Stimulated activated CD8-positive, alpha-beta memory T cell treated with anti-CD3 and anti-CD28 coated beads, Interleukin-15, amount 100 ng/mL, for 4 hours (primary cell): ENCODE measurements at places on chromosomes 16 and 17.
A peak's percentile ranks its signal among the peaks of the same experiment; 100 is the strongest.

DNA sequence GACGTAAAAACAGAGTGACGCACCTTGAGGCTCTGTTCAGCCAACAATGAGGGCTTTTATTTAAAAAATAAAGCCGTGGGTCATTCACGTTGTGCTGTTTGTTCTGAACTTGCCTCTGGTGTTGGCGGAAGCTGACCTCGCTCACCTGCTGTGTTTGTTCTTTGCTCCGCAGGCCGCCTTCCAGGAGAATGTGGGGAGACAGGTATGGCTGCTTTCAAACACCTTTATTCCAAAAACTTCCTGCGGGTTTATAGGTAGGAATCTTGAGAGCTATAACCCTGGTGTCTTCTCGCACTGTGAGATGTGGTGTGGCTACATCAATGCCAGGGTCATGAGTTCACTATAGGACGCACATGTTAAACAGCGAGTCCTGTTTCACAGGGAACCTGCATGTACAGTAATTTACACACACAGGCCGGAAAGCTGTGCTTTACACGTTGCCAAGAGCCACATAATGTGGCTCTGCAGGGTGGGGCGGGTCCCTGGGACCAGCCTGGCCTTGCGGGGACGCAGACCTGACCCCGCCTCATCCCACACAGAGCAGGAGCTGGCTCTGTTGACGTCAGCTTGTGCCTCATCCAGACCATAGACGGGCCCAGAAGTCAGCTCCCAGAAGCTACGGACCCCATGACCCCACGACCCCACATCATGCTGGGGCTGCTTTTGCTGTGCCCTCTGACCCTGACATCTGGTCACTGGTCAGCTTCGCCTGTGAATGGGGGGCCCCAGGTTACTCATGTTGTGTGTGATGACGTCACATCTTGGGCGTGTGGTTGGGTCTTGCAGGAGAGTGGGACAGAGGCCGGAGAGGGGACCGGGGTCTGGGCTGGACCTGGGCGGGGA is 49.9 kb upstream of the ZNF750 start:
- DNase-seq: no peak

DNA sequence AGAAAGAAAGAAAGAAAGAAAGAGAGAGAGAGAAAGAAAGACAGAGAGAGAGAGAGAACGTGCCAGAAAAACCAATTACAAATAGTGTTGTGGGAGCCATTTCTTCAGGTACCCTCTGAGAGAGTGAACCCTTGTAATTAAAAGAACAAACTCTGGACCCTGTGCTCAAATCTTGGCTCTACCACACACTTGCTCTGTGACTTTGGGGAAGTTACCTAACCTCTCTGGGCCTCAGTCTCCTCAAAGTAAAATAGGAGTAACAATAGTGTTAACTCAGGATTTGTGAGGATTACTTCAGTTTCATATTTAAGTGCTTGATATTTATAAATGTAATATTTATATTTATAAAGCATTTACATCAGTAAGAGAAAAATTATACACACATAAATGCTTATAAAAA is 139.8 kb downstream of the GSG1L start:
- no peak for DNase-seq

GRCh38 chr17:31596382-31597323 is 205.2 kb downstream of the RAB11FIP4 start:
- DNase-seq: no peak

DNA sequence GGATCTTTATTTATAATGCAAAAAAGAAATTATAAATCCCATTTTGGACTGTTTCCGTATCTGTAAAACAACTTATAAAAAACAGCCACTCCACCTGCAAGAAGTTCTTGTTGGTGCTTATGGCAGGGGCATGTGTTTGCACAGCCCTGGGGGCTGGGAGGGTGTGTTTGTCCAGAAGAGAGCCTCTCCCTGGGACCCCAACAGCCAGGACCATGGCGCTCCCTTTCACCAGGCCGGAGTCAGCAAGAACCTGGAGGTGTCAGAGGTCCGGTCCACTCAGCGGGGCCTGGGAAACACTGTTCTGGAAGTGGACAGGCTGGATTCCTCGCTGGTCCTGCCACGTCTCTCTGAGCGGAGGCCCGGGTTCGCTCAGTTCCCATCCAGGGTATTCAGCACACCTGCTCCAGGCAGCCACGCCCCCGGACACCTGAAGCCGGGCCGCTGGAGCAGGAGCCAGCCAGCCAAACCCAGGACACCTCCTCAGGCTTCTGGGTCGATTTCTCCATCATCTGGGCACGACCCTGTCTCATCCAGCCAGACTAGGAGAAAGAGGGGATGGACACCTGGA is 18.9 kb upstream of the GINS2 start:
- DNase-seq: no peak

DNA sequence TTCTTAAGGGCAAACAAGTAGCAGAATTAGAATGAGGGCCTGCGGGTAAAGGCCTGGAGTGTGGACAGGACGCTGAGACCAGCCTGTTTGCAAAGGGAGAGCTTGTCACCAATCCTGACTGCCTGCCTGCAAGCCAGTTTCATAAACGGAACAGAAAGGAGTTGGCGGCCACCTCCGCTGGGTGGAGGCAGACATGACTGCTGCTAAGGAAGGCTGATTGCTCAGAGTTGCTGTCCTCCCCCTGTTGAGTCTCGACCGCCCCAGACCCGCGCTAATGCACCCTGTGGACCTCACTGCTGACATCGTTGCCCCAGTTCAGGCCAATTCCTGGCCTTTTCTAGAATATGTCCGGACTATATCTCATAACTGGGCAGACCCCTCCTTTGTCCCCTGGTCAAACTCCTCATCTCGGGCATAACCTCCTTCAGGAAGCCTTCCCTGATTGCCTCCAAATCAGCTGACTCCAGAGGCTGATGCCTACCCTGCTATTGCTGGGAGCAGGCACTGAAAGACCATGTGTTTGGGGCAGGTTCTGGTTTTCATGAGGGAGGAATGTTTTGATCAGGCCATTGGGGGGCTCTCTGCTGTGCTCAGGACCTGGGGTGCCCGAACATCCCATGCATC is 153.0 kb upstream of the CIBAR2 start:
- no peak for DNase-seq

- no peak for DNase-seq
Observed at GRCh38 chr17:8041979-8042378, 3.1 kb downstream of the ALOX15B start.

DNA sequence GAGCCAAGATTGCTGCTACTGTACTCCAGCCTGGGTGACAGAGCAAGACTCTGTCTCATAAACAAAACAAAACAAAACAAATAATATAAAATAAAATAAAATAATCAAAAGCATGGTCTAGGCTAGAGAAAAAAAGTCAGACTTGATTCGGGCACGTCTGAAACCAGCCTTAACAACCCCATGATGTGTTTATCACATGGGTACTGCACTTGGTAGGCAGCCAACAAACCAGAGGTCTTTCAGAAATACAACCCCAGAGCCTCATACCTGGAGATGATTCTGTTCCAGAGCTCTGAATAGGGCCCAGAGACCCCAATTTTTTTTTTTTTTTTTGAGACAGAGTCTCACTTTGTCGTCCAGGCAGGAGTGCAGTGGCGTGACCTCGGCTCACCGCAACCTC is 9.6 kb upstream of the HAPSTR1 start:
- no peak for DNase-seq

DNA sequence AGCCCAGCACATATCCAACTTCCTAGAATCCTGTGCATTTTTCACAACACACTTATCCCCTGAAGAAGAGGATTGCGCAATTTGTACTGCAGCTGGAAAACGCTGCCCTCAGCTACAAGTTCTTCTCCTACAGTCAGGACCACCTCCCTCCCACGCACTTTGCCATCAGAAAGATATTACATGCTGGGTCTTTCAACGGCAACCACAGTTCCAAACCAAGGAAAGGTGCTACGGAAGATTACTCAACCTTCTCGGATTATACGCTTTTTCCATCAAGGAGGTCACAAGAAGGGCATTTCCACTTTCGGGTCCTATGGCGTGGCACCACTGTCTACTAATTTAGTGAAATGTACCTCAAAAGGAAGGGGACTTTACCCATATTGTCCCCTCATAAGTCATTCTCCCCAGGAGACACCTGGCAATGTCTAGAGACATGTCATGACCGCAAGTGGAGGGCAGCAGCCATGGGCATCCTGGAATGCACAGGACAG is 35.2 kb downstream of the USP7 start:
- peak; percentile 5 for DNase-seq

GRCh38 chr16:14196011-14196410 is 124.9 kb downstream of the MRTFB start:
- DNase-seq: no peak

DNA sequence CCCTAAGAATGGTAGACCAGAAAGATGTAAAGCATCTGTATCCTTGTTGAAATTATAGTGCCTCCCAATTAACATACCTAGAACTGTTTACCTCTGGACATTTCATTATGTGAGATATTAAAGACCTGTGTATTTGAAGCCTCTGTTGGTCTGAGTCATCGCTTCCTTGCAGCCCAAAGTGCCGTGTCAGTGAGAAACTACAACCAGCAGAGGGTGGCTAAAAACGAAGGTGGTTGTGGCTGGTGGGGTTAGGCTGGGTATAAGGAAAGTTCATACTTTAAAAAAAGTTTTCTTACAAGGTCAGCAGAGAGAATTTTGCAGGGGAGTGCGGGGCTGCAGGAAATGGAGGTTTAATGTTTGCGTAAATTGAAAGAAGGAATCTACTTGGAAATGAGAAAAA is 290.7 kb downstream of the TMEM114 start:
- no peak for DNase-seq

DNA sequence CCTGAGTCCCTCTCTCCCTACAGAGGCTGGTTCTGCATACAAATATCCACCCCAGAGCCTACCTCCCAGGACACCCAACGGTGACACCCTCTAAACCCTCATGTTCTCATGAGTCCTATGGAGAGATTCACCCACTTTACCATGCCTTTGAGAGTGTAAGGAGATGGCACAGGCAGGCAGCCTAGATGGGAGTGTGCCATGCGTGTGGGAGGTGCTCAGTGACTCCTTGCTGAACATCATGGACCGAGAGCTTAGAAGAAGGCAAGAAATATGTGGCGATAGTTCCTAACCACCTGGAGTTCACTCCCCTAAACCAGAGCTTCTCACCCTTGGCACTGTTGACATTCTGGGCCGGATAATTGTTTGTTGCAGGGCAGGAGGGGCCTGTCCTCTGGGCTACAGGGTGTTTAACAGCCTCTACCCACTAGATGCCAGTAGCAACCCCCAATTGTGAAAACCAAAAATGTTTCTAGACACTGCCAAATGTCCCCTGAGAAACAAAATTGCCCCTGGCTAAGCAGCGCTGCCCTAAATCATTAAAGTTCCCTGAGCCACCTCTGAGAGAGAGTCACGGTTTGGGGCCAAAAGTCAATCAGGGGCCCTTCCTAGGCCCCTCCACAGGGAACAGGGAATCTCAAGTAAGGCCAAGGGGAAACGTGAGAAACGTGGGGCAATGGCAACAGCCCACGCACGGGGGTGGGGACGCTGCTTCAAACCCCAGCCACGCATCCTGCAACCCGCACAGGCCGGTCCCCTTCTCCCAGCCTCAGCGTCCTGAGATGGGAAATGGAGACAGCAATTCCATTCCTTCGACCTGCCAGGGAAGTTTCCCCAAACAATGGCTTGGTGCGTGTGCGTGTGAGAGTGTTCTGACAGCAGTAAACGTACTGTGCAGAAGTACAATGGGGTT is 66.8 kb downstream of the C16orf78 start:
- no peak for DNase-seq

DNA sequence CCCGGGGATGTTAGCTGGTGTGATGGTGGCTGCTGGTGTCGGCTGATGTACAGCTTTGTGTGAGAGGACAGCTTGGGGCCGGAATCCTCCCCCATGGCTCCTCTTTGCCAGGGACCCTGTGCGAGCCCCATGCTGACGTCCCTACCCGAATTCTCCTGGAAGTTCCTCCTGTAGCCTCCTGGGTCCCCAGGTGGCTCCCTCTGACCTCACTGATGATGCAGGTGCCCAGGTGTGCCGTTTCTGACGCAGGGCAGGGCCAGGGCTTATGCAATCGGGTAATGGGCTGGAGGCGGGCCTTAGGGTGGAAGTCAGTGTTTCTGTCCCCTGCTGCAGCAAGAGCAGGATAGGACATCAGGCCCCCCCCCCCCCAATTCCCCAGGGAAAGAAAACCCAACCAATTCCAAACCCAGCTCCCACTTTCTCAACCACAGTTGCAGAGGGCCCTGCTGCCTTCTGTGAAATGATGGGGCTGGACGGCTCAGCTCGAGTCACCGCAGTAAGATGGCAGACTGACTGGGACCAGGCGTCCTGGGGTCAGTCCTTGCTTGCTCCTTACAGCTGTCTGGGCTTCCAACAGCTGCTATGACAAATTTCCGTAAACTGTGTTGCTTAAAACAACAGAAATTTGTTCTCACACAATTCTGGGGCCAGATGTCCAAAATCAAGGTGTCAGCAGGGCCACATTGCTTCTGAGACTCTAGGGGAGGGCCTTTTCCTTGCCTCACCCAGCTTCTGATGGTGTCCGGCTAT is 139.0 kb upstream of the PLCG2 start:
- DNase-seq: no peak

DNA sequence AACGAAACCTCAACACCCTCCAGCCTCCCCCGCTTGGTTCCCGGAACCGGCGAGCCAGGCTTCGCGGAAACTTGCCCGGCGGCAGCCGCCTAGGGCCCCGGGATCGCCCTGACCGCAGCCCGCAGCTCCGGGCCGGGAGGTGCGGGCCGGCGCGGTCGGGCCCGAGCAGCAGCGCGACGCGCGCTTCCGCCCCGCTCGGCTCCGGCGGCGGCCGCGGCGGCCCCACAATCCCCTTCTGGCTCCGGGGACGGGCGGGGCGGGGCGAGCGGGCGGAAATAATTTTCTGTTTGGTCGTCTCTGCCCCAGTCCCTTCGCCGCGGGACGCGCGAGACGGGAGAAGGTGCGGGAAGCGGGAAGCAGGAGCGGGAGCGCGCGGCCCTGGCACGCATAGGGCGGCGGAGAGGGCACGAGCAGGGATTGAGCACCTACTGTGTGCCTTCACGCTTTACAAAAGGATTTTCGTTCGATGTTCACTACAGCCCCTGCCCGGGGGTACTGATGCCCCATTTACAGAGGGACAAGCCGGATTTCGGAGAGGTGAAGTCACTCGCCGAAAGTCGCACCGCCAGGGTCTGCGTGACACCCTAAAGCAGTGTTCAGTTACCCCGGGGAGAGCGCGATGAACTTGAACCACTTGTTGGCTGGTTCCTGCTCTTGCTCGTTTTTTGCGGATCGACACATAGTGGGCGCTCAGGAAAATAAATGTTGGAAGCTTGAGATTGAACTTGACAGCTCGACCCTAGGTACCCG is 2.7 kb upstream of the MLLT6 start:
- DNase-seq: peak; percentile 69
